ENCODE measurements at places on chromosomes 1 and 21. TPM values are rescaled to one million over a fixed set of nuclear protein-coding genes. Genes with fewer than 3 reads are reported as not detected.

Gene FAM43B
- 0.08 TPM for total RNA-seq

Gene RGS4
- 167 TPM for total RNA-seq

Gene CTSE
- 0.17 TPM for total RNA-seq

Gene EPB41
- 14.5 TPM for total RNA-seq

Gene IVL
- total RNA-seq: 0.26 TPM

Gene GDAP2
- 18.6 TPM for total RNA-seq

Gene IPO13
- 28.3 TPM for total RNA-seq

Gene MYBPH
- not detected for total RNA-seq

Gene VSIG8
- 0.03 TPM for total RNA-seq

Gene TIE1
- 135 TPM for total RNA-seq

Gene OR10K2
- not detected for total RNA-seq

Gene FTCD
- total RNA-seq: 0.69 TPM

Gene CSMD2
- total RNA-seq: 2.3 TPM

Gene LINGO4
- total RNA-seq: not detected

Gene TMEM82
- not detected for total RNA-seq

Gene SLC2A5
- not detected for total RNA-seq

Gene LCK
- total RNA-seq: 0.16 TPM

Gene SH2D5
- total RNA-seq: 26.9 TPM

Gene BRDT
- total RNA-seq: not detected

Gene CYP4A22
- not detected for total RNA-seq

Gene SCAMP3
- total RNA-seq: 158 TPM

Gene A3GALT2
- not detected for total RNA-seq

Gene ADAM30
- total RNA-seq: not detected

Gene RGS8
- total RNA-seq: 0.05 TPM

Gene TMEM50A
- total RNA-seq: 100 TPM

Gene OR2G2
- total RNA-seq: not detected

Data from HT1080 (cell line).